Hindlimb muscle (tissue), 1 donor: ENCODE measurements at places on chromosomes 16 and 17.

DNA sequence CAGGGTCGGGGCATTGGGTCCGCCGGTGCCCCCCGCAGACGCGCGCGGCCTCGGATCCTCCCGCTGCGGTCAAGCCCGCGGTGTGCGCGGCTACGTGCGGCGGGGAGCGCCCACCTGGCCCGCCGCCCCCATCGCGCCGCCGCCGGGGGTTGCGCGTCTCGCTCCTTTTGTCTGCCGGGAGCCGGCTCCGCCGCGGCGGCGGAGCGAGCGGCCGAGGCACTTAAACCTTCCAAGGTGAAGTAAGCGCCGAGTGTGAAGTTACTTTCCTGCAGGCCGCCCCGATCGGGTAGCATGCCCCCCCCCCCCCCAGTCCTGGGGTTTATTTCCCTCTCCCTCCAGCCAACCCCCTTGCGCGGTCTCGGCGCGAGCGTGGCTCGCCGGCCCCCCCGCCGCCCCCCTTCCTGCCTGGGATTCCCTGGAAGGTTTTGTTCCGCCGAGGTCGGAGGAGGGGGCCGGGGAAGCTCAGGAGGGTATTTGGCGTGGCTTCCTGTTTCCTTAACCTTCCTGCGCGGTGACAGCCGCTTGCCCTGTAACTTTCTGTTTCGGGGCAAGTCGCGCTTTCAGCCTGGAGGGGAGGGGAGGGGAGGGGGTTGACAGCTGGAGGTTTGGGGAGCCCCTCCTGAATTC is 56.6 kb upstream of the GSE1 start:
- DNase-seq: no peak

DNA sequence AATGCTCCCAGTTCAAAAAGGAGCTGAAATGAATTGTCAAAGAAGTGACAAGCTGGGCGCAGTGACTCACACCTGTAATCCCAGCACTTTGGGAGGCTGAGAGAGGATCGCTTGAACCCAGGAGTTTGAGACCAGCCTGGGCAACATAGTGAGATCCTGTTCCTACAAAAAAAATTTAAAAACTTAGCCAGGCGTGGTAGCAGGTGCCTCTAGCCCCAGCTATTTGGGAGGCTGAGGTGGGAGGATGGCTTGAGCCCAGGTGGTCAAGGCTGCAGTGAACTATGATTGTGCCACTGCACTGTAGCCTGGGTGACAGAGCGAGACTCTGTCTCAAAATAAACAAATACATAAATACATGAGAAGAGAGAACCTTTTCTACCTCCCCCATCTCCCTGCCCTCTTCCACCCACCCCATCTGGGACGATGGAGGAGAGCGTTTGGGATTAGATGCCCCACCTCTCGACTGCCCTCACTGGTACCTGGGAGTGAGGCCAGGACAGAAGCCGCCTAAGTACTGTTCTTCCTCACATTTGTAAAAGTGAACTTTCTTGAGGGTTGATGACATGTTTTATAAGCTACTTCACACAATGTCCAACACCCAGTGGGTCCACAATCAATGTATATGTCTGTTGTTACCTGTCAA is 2.4 kb downstream of the IL4R start:
- no peak for DNase-seq

DNA sequence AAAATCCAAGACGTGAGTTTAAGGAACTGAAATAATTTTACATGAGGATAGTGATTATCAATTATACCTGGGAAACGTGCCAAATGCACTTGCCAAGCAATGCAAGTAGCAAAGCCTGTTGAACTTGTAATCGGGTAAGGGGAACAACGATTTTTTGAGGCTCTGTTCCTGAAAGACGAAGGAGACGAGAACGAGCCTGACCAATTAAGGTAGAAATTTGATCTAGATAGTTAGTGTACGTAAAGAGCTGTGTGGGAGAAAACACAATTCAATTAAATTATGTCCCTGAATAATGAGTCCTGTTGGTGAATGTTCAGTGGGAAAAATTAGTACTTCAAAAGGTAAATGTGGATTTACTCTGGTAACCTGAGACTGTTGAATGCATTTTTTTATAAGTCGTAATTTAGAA is 17.7 kb upstream of the KCTD5 start:
- no peak for DNase-seq

- no peak for DNase-seq
Observed at GRCh38 chr17:31311526-31311925, 2.3 kb downstream of the EVI2B start.

DNA sequence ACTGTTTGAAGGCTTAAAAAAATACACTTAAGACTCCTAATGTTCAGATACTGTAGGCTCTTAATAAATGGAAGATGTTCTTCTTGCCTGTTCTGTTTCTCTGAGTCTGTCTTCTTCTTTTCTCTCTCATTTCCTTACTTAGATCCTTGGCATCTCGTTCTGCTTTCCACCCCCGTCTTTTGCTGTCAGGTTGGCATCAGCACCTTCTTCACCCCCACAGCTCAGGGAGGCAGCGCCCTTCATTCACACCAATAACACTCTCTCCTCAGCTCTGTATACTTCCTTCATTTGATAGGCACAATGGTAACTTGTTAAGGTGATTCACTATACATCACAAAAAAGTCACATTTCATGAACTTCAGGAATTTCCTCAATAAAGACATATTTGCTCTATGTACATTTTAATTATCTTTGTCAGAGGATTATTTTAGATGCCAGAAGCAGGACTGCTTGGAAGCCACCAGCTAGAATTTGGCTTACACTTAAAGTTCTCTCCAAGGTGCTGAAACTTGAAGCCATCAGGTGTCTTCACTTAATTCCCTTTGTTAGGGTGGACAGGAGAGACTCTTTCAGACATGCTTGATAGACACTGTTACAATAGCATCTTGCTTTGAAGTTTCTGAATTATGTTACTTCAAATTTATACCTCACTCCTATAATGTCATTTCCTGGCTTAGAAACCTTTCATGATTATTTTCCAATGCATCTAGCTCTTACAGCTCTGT is 670.1 kb upstream of the C16orf82 start:
- no peak for DNase-seq

DNA sequence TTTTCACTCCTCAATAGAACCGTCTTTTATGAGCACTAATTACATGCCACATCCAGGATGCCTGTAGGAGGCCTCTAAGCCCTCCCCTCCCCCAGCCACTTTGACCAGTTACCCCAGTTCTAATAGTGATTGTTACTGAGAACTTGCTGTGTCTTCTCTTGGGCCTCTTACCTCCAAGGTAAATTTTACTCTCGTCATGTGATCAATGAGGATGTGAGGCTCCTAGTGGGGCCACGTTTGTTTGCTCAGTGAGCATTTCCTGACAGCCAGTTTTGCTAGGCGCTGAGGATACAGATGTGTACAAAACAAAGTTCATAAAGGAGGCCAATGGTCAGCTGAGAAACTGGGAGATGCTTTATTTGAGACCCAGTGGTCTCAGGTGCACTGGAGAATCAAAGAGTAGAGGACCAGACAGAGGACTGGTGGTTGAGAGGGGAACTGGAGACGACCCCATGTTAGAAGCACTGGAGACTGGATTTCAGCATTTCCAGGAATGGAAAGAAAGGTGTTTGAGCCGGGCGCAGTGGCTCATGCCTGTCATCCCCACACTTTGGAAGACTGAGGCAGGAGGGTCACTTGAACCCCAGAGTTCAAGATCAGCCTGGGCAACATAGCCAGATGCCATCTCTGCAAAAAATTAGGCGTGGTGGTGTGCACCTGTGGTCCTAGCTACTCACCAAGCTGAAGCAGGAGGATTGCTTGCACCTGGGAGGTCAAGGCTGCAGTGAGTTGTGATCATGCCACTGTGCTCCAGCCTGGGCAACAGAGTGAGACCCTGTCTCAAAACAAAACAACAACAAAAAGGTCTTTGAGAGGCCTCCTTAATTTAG is 2.6 kb downstream of the ATP2C2 start:
- no peak for DNase-seq

DNA sequence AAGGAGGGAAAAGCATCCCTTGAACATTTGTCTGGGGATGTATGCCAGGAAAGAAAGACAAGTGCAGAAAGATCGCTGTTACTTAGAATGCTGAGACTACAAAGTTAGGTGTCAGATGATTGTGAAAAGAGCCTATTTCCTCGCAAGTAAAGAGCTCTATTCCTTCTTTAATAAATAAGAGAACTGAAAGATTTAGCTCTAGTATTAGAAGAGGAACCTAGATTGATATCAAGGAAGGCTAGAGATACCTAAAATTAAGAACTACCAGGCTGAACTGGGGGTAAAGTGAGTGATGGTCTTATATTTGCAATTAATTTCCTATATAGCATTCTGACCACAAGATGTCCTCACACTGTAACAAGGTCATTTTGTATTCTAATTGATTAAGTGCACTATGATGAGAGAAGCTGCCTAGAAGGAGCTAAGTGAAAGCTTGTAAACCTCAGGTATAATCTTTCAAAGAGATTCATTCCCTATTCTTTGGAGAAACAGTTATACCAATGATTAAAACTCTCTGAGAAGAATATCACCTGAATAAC is 62.3 kb downstream of the SSH2 start:
- no peak for DNase-seq

DNA sequence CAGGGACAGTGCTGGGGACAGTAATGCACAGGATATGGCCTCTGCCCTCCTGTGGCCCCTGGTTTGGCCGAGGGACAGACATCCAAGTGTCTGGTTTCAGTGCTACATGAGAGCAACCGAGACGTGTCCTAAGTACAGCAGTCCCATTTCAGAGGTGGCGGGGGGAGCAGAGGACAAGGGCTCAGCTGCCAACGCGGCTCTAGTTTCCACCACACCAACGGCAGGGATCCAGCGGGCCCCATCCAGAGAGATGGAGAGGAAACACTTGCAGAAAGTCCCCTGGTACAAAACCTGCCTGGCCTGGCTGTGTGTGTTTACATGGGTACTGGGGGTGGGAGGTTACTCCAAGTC is 125.8 kb upstream of the SMURF2 start:
- DNase-seq: no peak

DNA sequence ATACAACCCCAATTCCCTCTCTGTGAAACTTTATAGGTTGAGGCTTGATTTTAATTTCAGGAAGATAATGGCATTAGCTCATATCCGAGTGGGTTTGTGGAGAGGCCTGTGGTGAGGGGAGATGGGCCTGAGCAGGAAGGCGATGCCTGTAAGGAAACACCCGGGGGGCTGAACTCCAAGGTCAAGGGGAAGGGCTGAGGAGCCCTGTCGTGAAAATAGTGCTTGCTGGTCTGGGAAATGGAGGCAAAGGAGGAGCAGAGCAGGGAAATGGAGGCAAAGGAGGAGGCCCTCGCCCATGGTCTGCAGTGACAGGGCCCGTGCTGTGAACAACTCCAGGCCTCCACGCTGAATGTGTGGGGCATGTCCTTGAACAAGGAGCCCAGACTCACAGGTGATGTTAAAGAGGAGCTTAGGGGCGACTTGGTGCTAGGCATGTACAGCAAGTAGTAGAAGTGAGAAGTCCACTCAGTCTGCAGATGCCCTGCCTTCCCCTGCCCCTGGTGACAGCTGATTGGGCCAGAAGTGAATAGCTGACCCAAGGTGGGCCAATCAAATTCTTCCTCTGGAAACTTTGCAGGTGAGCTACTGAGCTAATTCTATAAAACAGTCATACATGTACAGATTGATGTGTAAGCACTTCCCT is 38.1 kb downstream of the MRPS23 start:
- DNase-seq: no peak

DNA sequence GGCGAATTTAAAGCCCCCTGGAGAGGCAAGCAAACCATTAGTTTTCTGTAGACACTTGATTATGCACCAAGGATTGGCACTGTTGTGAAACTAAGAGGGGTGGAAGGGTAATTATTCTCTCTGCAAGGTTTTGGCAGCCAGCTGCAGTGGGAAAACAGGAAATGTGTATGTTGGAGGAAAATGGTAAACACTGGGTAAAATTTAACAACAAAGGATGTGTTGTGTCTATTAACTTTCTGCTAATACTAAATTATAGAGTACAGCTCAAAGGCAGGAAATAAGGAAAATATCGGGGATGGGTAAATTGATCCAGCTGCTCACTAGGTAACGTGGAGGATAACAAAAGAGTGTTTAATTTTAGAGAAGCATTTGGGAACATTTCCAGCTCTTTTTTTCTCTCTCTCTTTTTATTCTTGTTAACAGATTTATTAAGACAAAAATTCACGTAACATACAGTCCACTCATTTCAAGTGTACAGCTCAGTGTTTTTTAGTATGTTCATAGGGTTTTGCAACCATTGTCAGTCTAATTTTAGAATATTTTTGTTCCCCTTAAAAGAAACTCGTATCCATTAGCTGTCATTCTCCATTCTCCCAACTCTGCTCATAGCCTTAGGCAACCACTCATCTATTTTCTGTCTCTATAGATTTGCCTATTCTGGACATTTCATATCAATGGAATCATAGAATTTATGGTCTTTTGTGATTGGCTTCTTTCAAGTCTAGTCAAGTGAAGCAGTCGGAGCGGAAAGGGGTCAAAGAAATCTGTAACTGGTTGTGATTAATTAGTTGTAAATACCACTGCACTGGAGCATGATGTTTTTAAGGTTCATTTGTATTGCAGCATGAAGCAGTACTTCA is 41.8 kb downstream of the TANGO6 start:
- peak; percentile 3 for DNase-seq

- DNase-seq: no peak
Observed at GRCh38 chr16:87451563-87452210, 41.1 kb downstream of the ZCCHC14 start.

GRCh38 chr16:47461598-47462266 is 601 bp downstream of the PHKB start:
- DNase-seq: peak; percentile 21

GRCh38 chr17:13051915-13052314 is 34.1 kb upstream of the ELAC2 start:
- peak; percentile 52 for DNase-seq

GRCh38 chr16:57976331-57976796 is 5.4 kb upstream of the CNGB1 start:
- DNase-seq: no peak

- no peak for DNase-seq
Observed at GRCh38 chr16:84851192-84852127, 31.7 kb downstream of the CRISPLD2 start.

GRCh38 chr17:79792984-79793923 is 3.6 kb downstream of the CBX8 start:
- no peak for DNase-seq

GRCh38 chr16:6104428-6104827 is 1006.8 kb upstream of the EEF2KMT start:
- DNase-seq: no peak

DNA sequence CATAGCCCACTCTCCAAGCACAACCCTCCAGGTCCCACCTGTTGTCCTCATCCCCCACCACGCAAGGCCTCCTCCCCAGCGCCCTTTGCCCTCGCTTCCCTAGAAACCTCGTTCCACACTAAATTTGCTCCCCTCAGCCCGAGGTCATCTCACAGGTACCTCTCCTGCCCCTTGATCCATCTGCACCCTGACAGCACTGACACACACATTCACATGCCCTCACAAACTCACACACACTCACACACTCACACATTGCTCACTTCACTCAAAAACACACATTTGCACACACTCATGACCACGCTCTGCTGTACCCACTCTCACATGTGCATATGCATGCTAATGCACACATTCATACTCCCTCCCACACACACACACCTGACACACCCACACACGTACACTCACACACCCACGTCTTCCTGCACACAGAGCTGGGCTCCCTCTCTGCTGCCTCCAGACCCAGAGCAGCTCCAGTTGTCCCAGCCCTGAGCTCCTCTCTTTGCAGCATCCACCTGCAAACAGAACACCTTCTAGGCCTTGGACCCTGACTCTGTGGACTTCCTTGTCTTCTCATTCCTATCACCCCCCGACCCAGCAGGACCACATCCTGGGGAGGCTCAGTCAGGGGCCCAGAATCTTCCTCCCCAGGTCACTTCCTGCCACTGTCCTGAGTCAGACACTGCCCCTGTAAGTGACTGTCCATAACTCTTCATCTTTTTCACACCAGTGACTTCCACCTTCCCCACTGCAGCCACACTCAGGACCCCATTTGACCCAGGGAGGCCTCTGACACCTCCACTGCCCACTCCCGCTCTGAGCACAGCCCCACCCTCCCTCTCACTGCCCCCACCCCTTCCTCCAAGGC is 4.9 kb downstream of the ASGR2 start:
- no peak for DNase-seq
